ENCODE measurements at places on chromosomes 4 and X. TPM values are rescaled to one million over a fixed set of nuclear protein-coding genes. Genes with fewer than 3 reads are reported as not detected.

Gene RNF175
- total RNA-seq, result 26.7 TPM

Gene F9
- total RNA-seq, result not detected

Gene HS6ST2
- total RNA-seq, result 5.0 TPM

Gene QRFPR
- total RNA-seq, result not detected

Gene CPLX1
- 1.6 TPM for total RNA-seq

Gene DCAF4L1
- under 0.01 TPM for total RNA-seq

Gene REELD1
- not detected for total RNA-seq

Gene SHOX
- under 0.01 TPM for total RNA-seq

Gene PRKG2
- 15.0 TPM for total RNA-seq

Gene SPANXN4
- not detected for total RNA-seq

Gene PDLIM3
- total RNA-seq, result 18.2 TPM

Gene MSANTD1
- total RNA-seq, result 5.9 TPM

DNA sequence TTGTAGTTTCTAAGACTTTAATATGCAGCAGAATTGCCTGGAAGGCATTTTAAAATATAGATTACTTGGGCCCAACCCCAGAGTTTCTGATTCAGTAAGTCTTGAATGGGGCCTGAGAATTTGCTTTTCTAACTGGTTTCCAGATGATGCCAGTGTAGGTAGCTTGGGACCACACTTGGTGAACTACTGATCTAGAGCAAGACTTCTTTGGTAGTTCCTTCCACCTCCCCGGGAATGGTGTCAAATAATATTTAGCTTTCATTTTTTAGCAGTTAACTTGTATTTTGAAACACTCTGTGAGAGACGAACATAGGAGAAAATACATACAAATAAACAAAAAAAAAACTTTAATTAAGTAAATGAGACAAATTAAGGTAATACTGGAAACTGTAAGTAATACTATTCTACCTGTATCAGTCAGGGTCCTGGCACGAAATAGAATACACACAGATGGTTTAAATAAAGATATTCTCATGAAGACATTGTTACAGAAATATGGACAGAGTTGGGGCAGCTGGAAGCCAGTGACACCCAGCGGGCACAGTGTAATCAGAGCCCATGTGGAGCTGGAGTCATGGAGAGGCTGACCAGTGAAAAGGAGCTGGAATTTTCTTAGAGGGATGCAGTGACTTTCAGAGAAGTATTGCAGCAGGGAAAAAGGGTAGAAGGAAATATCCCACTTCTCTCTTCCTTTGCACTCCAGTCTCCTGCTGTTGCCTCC is 905.7 kb downstream of the CCSER1 start:
- no peak for DNase-seq

DNA sequence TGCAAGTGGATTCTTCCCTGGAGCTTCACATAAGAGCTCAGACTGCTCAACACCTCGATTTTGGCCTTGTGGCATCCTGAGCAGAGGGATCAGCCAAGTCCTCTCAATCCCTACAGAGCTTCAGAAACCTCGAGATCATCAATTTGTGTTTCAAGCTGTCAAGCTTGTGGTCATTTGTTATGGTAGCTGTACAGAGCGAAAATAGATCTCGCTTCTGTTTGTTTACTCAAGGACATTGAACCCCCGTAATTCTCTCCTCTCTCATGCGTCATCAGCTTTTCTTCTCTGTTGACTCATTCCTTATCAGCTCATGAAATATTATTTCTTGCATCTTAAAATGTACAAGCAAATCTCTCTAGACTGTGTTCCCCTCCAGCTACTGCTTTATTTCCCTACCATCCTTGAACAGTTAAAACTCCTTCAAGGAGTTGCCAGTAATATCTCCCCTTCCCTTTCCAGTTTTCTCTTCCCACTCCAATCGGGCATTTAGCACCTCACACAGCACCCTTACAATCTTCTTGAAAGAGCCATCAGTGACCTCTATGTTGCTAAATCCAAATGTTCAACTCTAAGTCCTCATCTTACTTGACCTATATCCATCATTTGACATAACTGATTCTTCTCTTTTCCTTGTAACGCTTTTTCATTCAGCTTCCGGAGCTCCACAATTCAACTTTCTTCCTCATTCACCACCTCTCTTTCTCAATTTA is 106.2 kb upstream of the FAT1 start:
- DNase-seq, result no peak

- DNase-seq, result no peak
Observed at GRCh38 chr4:148430854-148431253, 11.4 kb downstream of the NR3C2 start.

- DNase-seq, result no peak
Observed at GRCh38 chrX:3815896-3816664, 102.6 kb upstream of the PRKX start.

DNA sequence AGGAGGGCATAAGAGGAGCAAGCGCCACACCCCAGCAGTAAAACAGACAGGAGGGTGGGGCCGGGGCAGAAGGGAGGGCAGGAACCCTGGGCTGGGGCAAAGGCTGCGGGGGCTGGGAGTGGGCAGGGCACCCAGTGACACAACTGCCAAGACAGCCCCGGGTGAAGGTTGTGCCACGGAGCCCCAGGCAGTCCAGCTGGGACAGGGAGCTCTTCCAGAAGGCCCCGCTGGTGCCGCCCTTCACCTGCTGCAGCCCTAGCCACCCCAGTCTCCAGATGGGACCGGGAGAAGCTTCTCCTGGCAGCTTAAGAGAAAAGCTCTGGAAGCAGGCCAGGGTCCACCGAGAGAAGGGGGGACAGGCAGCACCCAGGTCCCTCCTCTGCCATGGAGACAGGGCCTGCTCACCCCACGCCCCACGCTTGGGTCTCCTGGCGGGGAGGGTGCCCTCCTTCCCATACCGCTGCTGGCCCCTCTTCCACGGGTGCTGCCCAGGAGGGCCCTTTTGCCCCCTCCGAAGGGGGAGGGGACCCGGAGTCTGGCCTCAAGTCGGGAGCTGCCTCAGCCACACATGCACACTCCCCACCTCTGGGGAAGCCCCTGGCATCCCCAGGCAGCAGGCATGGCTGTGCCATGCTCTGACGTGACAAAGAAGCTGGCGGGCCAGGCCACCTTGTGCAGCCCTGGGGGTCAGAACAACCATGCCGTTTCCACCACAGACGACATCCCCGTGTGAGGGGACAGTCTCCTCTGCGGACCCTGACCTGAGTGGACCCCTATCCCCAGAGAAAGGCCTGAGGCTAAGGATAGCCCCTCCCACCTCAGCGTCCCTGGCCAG is 1.5 kb downstream of the DGKQ start:
- no peak for DNase-seq

DNA sequence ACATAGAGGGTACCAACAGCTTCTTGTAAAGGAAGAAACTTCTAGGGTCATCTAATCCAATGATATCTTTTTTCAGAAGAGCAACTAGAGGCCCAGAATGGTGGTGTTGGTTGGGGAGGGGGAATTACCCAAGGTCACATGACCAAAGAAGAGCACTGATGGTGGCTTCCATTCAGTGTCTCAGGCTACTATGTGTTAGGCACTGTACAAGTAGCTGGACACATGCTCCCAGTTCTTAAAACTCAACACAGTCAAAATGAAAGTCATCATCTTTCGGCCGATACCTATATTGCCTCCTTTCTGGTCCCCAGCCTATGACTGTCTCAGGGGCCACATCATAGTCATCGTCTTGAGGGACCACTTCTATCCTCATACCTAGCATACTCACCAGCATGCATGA is 88.1 kb downstream of the ARHGAP6 start:
- DNase-seq, result no peak

DNA sequence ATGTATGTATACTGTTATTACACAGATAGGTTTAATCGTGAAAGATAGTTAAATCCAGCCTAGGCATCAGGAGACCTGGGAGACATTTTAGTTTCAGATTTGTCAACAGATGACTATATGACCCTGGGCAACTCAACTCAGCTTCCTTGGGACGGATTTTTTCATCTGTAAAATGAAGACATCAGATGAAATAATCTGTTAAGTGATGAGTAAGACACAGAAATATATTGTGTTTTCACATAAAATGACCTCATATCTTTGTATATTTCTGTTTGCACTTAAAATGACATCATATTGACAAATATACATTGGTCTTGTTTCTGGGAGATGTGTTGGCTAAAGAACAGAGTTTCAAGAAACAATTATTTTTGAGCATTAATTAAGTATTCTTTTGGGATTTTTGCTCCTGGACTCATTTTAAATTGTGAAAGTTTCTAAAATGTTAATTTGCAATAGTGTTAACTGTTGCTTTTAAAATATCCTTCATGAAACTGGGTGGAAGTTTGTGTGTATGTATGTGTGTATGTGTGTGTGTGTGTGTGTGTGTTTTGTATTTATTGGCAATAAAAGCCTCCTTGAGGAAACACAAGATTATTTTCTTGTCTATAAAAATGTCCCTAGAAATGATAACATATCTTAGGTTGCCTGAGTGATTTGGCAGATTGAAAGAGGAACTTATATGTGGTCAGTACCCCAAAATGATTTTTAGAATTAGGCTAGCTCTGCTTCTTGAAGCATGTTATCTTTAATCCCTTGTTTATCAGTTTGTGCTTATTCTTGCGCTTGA is 29.1 kb upstream of the MMAA start:
- no peak for DNase-seq

GRCh38 chr4:174058846-174059245 is 224.6 kb downstream of the FBXO8 start:
- DNase-seq, result no peak

- peak; percentile 20 for DNase-seq
Observed at GRCh38 chrX:7146703-7147412, 654 bp upstream of the STS start.

GRCh38 chrX:7149411-7149810 is 1.5 kb upstream of the PUDP start:
- no peak for DNase-seq

GRCh38 chr4:11344916-11345315 is 83.8 kb downstream of the HS3ST1 start:
- DNase-seq, result no peak

GRCh38 chr4:87410157-87410556 is 12.2 kb upstream of the NUDT9 start:
- no peak for DNase-seq

DNA sequence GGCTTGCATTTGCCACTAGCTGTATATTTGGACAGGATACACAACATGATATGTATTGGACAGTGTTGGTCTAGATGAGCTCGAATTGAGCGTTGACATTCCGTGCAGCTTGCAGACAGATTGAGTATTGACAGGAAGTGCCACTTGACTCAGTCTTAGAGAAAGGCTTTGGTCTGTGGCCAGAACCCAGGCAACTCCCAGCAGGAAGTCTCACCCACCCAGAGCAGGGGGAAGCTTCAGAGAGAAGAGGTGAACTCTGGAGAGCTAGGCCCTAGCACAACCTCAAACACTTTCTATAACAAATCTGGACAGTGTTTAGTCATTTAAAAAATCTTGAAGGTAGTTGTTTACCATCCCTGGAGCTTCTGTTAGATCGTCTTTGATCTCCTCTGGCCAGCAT is 280.5 kb downstream of the FBXW7 start:
- no peak for DNase-seq

DNA sequence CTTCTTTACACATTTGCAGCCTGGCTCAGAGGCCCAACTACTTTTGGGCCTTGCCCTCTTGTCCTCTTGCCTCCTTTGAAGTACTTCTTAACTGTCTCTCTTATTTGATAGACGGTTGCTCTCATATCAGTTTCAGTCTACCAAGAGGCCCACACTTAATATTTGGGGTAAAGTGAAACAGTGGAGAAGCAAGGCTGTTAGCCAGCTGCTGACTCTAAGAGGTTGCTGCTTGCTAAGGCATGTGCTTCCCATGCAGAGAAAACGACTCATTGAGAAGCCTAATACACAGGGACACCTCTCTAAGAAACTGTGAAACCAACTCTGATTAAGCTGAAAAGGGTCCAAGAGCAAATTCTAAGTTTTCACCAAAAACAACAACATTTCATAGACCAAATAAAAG is 94.6 kb downstream of the PPP3CA start:
- DNase-seq, result no peak

DNA sequence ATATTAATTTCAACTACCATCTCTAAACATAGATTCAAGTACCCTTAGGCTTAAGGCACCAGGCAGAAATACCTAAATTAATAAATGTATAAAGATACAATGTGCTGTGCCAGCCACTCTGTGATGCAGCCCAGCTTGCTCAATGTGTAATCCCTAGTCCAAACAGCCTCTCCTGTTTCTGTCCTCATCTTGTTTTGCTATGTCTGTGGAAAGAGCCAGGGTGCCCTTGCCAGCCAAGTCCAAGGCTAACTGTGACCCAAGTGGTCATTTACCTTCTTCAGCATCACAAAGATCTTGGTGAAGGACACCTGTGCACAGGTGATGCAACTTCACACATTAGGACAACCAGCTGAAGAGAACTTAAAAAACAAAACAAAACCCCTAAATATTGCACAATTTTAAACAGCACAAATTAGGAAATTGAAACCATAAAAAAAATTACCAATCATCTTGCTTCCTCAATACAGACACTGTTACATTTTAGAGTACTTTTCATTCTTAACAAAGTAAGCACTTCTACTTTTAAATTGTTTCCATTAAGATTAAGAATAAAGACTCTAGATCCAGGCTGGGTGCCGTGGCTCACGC is 89.6 kb downstream of the C4orf51 start:
- DNase-seq, result no peak

GRCh38 chrX:154019061-154019621 is 561 bp downstream of the IRAK1 start:
- no peak for DNase-seq

GRCh38 chr4:71553605-71554004 is 214.8 kb downstream of the SLC4A4 start:
- DNase-seq, result no peak

DNA sequence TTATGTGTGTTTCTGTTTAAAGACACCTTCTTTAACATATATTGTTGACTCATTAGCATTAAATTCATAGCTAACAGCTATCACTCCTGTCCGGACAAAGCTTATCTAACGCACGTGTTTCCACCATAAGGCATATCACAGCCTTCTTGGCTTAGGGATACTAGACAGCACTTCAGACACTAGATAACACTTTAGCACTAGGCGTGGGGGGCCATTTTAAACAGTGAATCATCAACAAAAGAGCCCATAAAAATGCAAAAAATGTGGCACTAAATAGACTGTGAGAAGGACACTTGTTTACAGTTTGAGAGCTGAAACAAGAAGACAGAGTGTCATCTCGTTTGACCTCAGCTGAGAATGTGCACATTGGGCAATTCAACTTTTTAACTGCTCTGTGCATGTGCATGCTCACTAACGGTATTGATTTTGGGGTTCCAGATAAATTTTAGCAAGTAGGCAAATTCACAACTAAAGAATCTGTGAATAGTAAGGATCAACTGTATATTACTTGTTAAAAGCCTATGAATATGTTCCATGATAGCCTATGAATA is 58.9 kb upstream of the RAI2 start:
- no peak for DNase-seq

GRCh38 chr4:152729466-152729865 is 49.7 kb upstream of the TMEM154 start:
- no peak for DNase-seq

DNA sequence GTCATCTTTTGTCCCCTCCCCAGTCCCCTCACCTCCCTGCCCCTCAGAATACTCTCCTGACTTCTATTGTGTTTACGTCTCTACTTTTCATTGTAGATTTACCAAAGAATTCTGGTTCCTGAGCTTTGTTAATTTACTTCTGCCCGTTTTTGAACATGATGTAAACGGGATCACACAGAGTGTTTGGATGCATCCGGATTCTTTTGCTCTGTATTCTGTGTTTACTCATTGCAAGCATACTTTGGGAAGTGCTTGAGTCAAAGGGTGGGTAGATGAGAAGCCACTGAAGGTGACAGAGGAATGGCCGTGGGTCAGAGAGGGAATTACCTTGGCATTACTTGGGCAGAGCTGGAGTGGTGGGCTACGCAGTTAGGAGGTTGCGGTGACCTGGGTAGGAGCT is 18.0 kb downstream of the CLCN4 start:
- DNase-seq, result no peak

GRCh38 chrX:21813612-21814368 is 25.6 kb upstream of the MBTPS2 start:
- no peak for DNase-seq

GRCh38 chr4:1571165-1572009 is 112.7 kb downstream of the FAM53A start:
- DNase-seq, result no peak

Data from occipital lobe (tissue), 3 donors.